WERI-Rb-1 (cell line): ENCODE measurements at places on chromosomes 3 and 15.

- DNase-seq = peak; percentile 79
Observed at GRCh38 chr15:43775411-43775965, 1.3 kb downstream of the ELL3 start.

- DNase-seq = peak; percentile 42
Observed at GRCh38 chr3:44468572-44469520, 8.6 kb downstream of the ZNF445 start.

DNA sequence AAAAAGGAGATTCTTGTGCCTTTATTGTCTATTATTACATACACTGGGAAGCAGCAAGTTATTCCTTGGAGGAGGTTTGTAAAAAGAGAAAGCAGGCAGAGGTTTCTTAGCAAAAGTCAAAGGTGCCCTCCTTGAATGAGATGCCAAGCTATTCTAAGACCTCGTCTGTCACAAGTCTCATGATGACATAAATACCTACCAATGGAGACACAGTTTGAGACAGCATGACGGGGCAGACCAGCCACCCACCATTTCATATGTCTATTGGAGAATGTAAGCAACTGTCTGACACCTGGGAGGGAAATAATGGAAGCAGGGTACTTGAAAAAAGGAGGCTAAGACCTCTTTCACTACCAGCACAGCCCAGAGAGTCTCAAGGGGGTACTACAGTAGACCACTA, 2.2 kb downstream of the RGMA start:
- no peak for DNase-seq

DNA sequence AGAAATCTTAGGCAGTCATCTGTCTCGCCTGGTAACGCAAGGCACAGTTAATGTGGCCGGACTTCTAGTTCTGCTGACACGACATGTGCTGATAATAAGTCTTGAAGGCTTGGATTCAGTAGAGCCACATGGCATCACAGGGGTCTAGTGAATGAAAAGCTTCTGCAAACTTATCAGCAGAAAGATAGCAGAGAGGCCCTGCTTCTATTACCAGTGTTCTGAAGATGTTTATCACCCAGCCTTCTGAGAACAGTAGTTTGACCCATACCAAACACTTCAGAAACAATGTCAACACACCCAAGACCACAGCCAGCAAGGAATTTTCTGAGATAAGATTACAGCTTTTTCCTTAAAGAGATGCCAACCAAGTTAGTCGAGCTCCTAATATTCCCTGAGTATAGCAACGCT, 102.7 kb upstream of the UMPS start:
- DNase-seq = no peak

DNA sequence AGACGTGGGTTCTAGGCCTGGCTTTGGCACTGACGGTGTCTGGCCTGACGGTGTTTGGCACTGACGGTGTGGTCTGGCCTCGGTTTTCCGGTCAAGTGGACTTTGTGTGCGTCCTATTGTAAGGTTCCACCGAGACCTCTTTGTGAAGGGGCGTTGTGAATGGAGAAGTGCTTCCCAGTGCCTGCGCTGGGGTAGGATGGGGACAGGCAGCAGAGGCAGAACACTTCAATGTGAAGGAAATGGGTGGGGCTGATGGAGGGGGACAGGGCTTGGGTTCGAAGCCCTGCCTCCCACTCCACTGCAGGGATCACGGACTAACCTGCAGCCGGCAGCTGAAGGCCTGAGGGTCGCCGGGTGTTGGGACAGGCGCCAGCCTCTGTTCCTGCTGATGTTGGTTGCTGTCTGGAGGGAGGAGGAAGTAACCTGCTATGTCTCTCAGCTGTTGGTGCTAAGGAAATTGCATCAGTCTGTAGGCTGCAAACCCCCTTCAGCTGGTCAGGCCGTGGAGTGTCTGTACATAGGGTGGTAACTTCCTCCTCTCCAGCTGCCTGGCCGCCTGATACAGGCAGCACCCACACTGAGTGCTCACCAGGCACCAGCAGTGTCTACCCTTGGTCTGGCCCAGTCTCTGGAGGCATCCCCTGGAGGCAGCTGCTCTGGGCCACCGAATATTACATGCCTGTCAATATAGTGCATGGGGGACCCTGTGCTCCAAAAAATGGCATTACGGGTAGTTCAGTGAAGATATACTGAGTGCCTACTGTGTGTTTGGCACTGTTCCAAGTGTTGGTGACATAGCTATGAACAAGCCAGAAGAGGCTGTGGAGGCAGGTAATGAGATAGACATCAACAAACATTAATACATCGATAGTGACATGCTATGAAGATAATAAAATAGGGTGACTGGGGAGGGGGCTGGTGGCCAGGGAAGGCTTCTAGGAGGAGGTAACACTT, 1.1 kb downstream of the TM6SF1 start:
- DNase-seq = no peak

DNA sequence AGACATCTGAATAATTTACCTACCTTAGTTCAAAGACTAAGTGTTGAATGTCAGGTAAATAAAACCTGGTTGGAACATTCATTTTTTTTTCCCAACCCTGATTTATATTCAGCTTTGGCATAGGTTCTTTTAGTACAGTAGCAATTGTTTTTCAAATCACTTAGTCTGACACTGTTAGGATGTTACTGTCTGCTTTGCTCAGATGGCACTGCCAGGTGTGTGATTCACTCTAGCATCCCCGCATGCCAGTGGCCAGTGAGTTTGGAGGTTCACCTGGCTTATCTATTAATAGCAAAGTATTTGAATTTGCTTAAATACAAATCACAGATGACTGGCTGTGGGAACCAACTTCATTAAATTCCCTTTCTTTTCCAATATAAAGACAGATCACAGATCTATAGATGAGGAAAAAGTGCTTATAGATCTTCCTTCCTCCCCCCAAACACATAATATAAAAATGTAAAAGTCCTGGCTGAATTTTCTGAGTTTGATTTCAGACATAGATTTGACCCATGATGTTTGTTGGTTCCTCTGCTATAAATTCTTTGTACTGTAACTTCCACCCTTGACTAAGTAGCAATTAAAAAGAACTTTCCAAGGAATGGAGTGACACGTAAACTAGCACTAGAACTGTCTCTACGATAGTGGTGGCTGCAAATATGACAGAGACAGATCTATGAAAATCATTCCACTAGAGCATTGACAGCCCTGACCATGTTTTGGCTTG, 3.9 kb downstream of the THBS1 start:
- DNase-seq = no peak

DNA sequence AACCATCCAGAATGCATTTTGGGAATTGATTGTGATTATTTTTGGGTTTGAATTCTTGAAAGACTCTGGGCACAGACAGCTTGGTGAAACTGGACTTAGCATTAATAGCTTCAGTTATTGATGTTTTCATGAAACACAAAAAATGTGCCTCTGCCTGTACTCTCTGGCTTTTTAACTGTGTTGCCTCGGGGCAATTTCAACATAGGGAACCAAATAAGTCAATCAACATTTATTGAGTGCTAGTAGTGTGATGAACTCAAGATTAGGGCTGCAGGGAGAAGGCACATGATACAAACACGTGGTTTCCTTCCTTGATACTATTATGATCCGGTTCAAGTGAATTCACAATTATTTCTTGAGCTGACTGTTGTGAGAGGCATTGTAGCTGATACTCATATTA, 50.8 kb downstream of the UNC13C start:
- no peak for DNase-seq

DNA sequence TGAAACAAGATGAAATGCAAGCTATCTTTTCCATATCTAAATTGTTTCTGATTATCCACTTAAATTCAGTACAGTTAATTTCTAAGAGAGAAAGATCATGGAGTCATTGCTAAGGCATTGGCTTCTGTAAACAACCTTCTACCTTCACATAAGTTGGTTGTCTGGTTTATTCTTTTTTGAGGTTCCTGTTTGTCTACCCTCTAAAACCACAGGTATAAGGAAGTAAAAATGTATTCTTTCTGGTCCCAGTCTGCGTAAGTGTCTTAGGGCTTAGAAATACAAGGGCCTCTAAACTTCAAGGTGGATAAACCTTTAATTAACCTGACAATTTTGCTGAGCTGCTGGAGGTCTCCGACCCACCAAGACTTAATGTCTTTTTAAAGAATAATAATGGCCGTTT, 3.6 kb upstream of the ATOSA start:
- DNase-seq = no peak

DNA sequence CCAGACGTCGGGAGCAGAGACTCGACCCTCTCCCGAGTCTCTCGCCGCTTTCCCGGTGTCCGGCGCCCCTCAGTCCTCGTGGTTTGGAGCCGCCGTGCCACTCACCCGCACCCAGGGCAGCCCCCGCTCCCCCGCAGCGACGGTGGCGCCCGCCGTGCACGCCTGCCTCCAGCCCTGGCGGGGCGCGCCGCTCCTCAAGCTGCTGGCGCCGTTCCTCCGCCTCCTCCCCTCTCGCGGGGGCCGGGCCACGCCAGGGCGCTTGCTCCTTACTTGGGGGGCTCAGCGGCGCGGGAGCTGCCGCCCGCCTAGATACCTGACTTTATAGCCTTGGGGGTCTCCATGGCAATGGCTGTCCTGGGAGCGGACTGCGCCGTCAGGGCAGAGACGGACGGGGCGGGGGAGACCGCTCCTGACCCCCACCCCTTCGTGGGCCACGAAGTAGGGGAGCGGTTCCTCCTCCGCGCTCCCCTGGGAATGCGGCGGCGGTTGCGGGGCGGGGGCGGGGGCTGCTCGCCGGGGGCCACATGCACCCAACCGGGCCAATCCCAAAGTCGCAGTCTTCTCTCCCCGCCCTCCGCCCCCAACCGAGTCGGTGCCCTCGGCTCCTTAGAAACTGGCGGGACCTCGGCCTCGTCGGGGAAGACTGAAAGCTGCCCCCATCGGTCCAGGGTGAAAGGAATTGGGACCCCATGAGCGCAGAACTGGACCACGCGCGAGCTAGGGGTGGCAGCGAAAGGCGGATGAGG, at the start of gene ANKRD63:
Gene ANKRD63 (minus strand): TSS at position 196 of the 746 bp plus-strand sequence. CDS start 478 bp downstream, outside the sequence.
- peak; percentile 49 for DNase-seq

DNA sequence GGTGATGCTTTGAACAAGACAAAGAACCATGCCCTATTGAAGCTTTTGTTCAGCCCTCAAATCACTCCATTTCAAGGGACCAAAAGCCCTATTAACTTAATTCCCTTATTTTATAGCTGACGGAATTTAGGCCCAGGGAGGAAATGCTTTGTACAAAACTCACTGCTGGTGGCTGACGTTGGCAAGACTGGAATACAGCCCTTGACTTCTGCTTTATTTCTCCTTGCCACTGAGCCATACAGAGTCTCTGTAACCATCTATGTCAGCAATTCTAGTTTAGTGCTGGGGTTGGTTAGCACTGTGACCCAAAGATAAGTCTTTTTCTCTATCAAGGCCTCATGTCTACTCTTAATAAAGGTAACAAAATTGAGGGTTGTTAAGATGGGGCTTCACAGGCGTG, 316.1 kb upstream of the TPRG1 start:
- DNase-seq = no peak

DNA sequence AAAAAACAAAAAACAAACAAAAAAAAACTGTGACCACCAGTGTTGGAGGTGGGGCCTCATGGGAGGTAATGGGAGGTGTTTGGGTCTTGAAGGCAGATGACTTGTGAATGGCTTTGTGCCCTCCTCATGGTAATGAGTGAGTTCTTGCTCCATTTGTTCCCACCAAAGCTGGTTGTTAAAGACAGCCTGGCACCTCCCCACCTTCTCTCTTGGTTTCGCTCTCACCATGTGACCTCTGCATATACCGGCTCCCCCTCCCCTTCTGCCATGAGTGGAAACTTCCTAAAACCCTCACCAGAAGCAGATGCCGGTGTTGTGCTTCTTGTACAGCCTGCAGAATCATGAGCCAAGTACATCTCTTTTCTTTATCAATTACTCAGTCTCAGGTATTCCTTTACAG, 61.5 kb upstream of the ATP11B start:
- DNase-seq = no peak
